ENCODE measurements at places on chromosomes 11 and 22.

DNA sequence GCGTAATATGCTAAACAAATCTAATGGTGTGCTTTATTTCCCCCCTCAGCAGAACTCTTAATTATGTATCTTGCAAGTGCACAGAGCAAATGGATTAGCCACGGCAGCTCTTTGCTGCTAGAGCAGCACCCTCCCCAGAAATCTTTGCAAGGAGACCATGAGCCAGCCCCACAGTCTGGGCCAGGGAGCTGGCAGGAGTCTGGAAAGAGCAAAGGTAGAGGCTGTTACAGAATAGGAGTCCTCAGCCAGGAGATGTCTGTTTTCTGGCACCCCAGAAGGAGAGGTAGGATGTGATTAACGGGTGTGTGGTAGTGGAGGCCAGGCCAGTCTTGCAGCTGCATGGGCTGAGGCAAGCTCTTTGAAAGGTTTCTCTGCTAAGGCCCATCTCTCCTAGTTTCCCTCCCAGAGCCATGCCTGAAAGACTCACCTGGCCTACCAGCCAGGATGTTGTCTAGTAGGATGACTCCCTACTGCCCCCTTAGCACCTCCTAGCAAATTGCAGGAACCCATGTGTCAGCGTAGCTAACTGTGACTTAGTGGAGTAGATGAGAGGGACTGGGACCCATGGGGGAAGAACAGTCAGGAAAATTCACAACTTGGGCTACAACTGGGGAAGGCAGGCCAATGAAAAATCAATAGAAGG lies 557.2 kb downstream of the BUD13 start:
- ATAC-seq, result no peak

DNA sequence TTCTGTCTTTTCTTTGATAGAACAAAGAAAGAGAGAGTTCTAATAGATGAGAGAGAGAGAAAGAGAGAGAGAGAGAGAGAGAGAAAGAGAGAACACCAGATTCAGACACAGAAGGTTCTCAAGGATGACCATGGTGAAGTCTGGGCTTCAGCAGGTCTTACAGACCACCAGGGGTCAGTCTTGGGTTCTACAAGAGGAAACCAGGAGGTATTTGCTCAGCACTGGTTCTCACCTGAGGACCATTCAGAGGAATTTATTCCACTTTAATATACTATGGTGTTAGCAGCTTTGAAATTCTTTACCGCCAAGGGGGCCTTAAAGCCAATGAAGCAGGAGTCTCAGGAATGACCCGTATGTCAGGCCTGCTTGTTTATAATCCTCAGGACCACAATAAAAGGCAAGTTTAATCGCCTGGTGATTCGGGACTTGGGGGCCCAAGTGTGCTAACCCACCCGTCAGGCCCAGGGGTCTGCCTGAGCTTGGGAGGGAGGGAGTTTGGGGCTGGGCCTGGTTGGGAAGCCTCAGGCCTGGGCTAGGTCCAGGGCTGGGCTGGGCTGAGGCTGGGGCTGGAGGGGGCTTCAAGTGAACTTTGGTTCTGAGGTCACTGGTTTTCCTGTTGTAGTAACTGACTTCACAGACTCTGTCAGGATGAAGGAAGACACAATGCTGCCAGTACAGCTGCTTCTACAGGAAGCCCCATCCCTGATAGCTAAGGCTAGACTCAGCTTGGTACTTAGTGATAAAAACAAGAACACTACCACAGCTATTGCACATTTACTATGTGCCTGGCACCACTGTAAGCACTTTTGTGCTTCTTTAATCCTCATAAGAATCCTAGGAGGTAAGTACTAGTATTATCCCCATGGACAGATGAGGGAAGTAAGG lies 179.2 kb upstream of the ZBED5 start:
- ATAC-seq, result peak; percentile 81

DNA sequence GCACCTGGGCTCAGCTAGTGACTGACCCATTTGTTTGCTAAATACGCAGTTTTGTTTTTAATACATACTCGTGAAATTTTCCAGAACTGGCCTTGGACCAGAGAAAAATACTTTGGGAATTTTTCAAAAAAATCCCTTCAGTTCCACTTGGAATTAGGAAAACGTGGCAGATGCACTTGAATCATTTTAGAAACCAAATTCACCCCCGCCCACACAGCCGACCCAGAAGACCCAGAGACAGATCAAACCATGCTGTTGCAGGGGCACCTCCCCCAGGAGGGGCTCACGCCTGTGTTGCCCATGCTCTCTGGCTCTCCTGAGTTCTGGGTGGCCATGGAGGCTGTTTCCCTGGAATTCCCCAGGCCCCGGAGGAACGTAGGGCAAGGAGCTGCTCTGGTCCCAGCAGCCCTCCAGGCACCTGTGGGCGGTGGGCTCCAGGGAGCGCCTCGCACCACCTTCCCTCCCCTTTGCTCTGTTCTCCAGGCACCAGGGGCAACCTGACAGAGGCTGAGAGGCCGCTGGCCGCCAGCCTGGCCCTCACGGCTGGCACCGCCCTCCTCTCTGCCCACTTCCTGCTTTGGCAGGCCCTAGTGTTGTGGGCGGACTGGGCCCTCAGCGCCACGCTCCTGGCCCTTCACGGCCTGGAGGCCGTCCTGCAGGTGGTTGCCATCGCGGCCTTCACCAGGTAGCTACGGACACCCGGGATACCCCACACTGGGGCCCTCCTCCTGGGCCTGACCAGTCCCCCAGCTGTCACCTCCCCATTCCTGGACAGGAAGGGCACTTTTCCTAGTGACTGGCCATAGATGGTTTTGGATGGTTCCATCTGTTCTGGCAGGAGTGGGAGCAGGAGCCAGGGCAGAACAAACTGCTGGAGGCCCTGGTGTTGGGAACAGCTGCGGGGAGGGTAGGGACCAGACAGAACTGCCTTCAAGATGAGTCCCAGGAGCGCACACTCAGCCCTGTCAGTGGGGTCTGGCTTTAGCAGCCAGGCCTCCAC lies 3.3 kb upstream of the EPS8L2 start:
- ATAC-seq, result peak; percentile 12

- no peak for ATAC-seq
Measured at GRCh38 chr22:25765016-25765367, 23.0 kb downstream of the MYO18B start.

DNA sequence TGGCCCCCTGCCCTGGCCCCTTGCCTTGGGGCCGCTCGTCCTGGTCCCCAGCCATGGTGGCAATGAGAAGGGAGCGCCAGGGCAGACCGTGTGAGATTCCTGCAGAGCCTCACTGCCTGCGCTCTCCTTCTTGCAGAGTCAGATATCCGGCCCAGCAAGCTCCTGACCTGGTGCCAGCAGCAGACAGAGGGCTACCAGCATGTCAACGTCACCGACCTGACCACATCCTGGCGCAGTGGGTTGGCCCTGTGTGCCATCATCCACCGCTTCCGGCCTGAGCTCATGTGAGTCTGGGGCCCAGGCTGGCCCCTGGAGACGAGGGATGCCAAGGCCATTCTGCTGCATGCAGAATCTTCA lies 114.1 kb downstream of the MICAL2 start:
- peak; percentile 92 for ATAC-seq

DNA sequence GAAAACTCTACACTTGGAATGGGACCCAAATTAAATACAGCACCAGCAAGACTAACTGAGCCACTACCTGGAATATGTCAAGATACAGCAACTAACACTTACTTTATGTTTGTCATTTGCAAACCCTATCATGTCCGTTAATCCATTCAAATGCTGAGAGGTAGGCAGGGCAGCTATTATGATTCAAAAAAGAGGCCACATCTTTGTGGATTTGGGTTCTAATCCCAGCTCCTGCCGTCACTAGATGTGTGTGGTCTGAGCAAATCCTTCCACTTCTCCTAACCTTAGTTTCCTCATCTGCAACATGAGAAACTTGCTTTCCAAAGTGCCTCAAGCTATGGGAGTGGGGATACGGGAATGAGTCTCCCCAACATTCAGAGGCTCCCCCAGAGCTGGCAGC lies 24.2 kb downstream of the FLI1 start:
- no peak for ATAC-seq

DNA sequence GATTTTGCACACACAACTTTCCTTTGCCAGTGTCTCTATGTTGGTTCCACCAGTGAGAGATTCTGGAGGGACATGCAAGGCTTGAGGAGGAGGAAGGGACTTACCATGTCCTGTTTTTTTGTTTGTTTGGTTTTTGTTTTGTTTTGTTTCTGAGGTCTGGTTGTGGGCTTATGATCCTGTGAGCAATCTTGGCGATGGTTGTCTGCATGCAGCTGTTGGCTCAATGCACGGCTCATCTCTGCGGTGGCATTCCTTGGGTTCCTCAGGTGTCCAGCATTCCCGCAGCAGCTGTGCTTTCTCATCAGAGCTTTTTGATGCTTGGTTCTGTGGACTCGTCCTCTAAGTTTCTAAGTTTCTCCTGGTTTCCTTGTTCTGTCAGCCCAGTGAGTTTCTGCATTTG lies 4.8 kb upstream of the NNMT start:
- ATAC-seq, result no peak

DNA sequence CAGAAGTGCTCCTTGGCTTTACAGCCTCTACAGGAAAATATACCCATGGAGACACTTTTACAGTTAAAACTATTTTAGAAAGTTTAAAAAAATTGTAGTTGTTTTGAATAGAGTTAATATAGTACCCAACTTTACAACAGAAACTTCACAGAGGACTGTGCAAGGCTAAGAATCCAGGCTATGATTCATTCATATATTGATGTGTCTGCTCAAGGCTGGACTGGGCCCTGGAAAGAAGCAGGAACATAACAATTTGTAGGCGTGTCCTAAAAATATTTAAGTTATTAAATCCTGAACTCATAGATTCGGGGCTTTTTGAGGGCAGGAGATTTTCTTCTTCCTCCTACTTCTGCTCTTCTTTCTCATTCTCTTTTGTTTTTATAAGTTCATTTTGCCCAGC lies 291.5 kb upstream of the CCDC179 start:
- ATAC-seq, result no peak

GRCh38 chr11:115665175-115665821 lies 161.1 kb upstream of the CADM1 start:
- ATAC-seq, result no peak

DNA sequence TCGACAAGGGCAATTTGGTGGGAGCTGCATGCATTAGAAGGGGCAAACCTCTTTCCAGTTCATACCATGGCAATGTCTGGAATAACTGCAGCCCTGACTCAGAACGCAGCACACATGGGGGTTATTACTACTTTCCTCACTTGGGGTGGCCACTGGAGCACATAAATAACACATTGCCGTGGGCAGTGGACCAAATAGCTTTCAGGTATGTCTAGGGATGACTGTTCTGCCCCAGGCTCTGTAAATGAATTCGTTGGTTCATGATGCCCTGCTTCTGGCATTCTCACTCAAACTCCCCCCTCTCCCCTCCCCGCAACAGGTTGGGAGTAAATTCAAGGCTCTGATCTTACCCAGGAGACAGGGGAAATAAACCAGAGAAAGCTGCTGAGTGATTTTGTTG lies 238.0 kb upstream of the PLET1 start:
- ATAC-seq, result no peak

DNA sequence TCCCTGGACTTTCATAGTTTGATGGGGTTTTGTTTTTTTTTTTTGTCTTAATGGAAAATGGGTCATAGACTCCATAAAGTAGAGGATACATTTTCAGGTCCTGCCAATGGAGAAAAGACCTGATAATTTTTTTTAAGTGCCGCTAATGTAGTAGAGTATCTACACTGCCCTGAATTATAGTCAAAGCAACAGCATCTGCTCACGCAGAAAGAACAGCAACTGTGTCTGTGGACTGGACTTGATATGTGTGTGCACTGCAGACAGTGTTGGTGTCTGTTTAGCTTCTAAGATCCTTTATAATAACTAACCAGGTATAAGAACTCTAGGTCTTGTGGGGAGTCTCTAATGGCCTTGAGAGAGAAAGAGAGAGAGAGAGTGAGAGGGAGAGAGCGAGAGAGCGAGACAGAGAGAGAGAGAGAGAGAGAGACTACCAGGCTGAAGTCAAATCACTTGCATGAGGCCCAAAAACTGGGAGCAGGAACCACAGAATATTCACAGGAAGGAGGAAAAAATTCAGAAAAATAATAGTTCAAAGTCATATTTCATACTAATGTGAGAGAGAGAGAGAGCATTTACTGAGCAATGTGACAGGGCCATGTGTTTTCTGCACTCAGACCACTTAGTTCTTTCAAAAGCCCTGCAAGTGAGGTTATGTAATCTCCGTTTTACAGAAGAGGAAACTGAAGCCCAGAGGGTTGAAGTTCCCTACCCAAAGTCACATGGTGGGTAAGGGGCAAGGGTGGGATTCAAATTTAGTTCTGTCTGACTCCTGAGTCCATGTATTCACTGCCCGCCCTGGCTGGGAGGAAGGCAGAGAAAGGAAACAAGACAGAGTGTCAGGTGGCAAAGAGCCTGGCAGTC lies 8.6 kb upstream of the MIAT start:
- no peak for ATAC-seq

GRCh38 chr22:47633111-47633510 lies 870.7 kb downstream of the TBC1D22A start:
- ATAC-seq, result no peak

GRCh38 chr11:107545101-107545514 lies 20.4 kb downstream of the ALKBH8 start:
- no peak for ATAC-seq

DNA sequence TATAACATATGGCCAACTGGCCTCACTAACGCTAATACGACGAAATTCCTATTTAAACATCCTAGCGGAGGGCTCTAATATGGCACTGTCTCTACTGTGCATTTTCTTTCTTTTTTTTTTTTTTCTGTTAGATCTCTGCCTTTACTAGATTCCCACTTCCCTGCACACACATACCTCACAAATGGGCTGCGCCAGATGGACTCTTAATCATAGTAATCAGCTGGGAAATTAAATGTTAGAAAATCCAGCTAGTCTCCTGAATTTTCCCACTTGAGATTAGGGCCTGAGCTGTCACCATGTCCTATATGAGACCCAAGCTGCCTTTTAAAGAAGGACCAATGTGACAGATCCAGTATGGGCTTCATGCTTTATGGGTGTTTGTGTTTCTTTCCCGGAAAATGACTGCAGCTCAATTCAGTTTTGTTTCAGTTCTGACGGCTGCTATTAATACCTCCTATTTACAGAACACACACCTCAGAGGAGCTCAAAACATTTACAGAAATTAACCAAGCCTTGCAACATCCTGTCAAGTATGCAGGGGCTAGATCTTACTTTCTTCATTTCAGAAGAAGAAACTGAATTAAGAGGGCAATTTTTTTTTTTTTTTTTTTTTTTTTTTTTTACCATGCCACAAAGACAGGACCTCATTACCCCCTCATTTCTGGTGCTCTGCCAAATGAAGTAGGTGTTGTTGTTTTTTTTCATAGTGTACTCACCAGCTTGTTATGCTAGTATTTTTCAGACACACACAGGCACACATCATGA lies 49.8 kb upstream of the BLID start:
- peak; percentile 17 for ATAC-seq

DNA sequence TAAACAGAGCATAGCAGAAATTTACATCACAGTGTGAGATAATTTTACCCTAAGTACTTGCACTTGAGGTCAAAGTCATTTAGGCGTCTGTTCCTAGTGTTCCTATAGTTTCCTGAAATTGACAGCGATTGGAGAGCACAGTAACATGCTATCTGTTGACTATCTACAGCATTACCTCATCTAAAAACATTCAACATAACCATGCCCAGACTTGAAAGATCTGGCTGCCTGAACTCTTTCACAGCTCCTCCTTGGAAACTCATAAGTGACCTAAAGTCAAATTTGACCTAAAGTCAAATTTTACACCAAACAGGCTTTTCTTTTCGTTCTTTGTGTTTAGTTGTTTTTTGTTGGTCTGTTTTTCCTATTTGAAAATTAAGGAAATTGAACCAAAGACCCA lies 233.8 kb upstream of the UBASH3B start:
- ATAC-seq, result no peak
